ENCODE measurements at places on chromosomes 16 and 17.

GRCh38 chr16:64853551-64853950 is 268.3 kb downstream of the CDH11 start:
- no peak for DNase-seq

DNA sequence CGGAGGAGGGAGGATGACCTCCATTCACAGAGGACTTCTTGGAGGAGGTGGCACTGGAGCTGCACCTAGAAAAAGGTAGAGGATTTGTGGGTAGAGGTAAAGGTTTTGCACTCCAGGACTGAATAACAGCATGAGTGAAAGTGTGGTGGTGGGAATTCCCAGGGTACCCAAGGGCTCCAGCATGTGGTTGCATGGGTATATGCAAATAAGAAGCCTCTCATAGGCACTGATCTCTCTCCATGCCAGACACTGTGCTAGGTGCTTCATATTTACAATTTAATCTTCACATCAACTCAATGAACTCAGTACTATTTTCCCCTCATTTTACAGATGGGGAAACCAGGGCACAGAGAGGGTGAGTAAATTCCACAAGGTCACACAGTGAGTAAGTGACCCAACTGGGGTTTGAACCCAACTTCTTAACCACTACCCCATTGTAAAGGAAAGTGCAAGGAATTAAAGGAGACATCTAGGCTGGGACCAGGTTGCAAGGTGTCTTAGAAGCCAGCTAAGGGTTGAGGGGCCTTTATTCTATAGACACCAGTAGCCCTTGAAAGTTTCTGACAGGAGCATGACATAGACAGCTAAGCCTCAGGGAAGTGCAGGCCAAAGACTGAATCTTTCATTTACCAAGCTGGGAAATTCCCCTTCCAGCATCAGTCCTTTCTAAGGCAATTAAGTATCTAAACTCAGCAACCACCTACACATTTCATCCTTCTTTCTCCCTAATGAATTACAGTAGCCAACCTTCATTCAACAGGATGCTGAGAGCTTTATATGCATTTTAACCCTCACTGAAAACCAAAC is 21.3 kb downstream of the SCNN1B start:
- DNase-seq = no peak

DNA sequence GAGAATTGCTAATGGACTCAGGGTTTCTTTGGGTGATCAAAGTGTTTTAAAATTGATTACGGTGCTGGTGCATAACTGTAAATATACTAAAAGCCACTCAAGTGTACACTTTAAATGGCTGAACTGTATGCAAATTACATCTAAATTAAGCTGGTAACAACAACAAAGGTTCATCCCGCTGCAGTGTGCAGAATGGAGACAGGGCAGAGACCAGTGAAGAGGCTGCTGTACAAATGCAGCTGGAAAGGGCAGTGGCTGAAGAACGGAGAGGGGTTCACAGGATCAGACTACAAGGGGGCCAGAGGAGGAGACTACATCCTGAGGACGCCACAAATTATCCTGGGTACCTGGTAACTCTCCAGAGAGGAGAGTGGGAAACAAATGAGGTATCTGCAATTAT is 9.0 kb upstream of the ITGAE start:
- no peak for DNase-seq

- no peak for DNase-seq
Observed at GRCh38 chr17:61464130-61464842, 12.1 kb downstream of the TBX4 start.

DNA sequence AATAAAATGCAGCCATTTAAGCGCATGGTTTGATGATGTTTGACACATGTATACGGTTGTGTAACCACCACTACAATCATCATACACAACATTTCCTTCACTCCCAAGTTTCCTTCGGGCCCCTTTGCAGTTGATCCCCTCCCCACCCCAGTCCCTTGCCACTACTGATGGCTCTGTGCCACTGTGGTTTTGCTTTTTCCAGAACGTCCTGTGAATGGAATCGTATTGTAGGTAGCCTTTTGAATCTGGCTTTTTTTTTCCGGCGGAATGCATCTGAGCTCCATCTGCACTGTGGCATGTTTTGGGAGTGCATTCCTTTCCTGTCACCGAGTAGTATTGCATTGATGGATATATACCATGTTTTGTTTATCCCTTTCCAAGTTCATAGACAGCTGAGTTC is 15.1 kb upstream of the MAP2K3 start:
- no peak for DNase-seq

DNA sequence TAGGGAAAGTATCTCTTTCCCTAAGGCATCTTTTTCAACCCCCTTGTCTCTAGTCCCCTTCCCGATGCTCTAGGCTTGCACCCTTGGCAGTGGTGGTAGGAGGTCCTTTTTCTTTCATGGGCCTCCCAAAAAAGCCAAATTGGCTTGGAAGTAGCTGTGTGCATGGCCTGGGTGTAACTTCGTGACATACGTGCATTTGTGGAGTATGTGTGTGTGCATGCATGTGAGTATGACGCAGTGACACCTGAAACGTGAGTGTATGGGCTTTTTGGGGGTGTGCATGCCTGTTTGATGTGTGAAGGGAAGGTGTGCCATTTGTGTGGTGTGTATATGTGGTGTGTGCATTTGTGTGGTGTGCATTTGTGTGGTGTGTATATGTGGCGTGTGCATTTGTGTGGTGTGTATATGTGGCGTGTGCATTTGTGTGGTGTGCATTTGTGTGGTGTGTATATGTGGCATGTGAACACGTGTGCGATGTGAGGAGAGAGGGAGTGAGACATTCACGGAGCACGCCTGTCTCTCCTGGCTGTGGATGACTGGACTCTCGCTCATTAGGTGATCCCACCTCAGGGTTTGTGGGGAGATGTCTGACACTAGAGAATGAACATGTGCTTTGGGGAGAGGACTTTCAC is 15.7 kb downstream of the IGFBP4 start:
- no peak for DNase-seq

GRCh38 chr16:14309001-14309886 is 238.1 kb downstream of the MRTFB start:
- DNase-seq = no peak

DNA sequence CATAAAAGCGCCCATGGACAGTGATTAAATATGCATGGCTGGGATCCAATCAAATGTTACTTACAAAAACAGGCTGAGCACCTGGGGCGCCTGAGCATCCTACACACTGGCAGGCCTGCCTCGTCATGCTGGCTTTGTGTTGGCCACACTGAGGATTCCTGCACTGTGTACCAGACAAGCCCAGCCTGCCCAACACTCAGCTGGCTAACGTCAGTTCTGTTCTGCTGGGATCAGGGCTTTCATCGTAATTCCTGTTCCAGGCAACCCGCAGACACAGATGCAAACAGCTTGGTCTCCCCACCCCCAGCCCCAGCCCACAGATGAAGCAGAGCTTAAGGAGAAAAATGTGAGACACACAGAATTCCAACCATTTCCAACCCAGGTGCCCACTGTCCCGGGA is 30.7 kb downstream of the PIMREG start:
- no peak for DNase-seq

DNA sequence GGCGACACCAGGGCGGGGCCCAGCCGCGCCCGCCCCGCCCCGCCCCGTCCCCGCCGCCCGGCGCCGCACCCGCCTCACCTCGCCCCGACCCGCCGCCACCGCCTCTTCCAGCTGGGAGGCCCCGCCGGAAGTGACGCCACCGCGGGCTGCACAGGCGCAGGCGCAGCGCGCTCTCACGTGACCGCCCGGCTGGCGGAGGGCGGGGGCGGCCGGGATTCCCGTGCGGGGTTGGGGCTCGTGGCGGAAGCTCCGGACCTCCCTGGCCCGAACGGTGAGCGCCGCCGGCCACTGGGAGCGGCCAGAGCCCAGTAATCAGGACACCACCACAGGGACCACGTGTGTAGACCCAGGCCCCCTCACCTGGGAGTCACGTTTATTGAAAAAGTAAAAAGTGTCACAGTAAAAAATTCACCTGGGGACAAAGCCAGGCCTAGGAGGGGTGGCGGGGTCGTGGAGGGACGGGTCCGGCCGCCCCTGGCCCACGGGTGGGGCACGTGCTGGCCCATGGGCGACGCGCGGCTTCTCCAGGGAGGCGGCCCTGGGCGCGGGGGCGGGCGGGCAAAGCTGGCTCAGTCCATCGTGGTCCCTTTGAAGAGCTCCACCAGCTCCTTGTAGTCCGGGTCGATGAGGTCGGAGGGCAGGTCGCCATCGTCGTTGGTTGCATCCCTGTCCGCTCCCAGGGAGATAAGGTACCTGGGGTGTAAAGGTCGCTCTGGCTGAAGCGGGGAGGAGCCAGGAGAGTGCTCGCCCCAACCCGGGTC is at the start of gene MCRIP1:
Gene MCRIP1 (minus strand): TSS at position 132 of the 761 bp plus-strand sequence. CDS start 8,785 bp downstream, outside the sequence.
- peak; percentile 95 for DNase-seq

DNA sequence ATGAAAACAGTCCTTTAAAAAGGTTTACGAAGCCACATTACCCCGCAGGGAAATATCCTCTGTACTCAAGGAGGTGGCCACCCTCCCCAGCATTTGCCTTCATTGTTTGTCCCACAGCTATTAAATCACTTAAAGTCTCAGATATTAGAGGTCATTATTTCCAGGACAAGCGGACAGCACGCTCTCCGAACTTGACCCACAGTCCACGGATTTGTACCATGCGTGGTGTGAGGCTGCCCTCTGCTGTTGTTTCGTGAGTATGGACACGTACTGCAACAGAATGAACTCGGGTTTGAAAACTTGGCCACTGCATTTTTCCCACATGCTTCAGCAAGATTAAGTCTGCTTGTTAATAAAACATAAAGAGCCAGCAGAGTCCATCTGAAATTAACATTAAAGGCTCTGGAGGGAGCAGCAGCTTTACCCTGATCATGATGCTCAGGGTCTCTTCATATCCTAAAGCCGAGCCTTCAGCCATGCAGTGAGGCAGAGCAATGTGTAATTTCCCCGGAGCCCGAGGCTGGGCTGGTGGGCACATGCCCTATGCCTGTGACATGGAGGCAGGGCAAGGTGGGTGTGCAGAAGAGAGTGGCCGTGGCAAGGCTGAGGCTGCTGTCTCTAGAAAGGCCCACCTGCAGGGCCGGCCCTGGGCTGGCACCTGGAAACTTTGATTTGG is 19.7 kb downstream of the MEAK7 start:
- DNase-seq = no peak

DNA sequence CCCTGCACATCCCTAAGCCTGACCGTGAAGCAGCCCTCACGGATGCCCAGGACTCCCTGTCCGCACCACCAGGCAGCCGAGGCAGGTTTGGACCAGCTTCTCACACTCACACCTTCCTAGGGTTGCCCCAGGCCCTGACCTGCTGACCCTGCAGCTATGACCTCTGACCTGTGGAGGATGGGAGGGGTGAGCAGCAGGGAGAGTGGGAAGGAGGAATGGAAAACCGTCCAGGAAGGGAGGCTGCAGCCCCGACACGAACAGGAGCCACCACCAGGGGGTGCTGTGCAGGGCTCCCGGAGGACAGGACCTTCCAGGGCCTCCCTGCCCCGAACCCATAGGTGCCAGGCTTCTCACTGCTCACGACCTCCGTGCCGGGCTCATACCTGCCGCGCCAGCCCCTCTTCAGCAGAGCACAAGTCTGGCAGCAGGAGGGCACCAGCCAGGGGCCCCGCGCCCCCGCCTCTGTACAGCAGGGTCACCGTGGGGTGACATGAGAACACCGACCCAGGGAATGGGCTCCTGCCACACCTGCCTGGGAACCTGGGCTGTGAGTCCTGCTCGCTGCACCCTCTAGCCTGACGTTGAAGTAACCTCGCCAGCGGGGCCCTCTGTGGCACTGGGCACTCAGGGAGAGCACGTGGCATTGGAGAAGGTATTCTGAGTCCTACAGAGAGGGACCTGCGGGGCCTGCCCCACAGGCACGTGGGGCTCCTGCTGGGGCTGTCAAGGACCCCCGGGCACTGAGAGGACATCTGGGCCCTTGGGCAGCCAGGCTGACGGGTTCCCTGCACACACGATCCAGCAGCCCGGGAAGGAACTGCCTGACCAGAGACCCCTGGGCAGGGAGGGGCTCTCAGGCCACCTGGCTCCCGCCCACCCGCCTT is 37.6 kb downstream of the CTU2 start:
- peak; percentile 61 for DNase-seq

- no peak for DNase-seq
Observed at GRCh38 chr17:36691606-36692005, 90.2 kb downstream of the MRM1 start.

- no peak for DNase-seq
Observed at GRCh38 chr17:53353919-53354351, 468.8 kb upstream of the KIF2B start.

GRCh38 chr17:79990051-79990592 is 45.5 kb downstream of the TBC1D16 start:
- no peak for DNase-seq

- no peak for DNase-seq
Observed at GRCh38 chr16:84054271-84054670, 11.7 kb upstream of the SLC38A8 start.

DNA sequence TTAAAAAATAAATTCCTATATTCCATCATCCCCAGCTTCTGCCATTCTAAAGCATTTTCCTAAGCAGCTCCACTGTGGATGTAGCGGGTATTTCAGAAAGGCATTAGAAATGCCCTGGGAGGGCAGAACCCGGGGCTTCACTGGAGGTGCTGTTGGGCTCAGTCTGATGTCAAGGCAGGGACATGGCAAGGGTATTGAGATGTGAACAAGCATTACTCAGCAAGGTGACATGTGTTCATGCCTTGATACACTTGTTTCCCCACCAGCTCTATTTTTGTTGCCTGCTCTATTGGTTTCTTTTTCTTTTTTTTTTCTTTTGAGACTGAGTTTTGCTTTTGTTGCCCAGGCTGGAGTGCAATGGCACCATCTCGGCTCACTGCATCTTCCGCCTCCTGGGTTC is 35.7 kb downstream of the ABCC1 start:
- no peak for DNase-seq

DNA sequence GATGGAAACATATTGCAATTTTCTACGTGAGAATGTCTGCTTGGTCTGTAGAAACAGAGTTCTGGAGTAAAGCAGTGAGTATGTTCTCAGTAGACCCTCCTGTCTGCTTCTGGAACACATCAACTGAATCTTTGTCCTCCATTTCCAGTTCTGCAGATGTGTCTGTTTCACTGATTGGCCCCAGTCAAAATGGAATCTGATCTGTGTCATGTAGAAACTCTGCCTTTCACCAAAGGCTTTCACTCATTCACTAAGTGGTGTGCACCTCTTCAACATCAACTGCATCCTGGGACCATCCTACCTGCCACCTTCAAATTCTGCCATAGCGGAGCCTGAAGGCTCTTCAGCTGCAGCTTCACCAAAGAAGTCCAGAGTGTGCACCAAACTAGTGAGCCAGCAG is 2.8 kb upstream of the ZNF267 start:
- DNase-seq = no peak

GRCh38 chr17:76542566-76542971 is 2.7 kb downstream of the PRCD start:
- DNase-seq = no peak

DNA sequence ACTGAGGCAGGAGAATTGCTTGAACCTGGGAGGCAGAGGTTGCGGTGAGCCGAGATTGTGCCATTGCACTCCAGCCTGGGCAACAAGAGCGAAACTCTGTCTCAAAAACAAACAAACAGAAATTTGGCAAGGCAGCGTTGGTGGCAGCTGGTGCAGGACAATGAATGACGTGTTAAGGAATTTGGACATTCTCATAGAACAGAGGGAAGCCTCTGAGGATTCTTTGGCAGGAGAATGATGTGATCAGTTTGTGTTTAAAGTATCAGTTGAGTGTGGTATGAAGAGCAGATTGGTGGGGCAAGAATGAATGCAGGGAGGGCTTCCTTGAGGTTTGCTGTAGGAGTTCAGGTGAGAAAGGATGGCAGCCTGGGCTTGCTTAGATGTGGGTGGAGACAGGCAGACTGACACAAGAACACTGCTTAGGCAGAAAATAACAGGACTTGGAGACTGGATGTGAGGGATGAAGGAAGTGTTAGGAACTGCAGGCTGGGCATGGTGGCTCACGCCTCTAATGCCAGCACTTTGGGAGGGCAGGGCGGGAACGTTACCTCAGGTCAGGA is 4.8 kb downstream of the CYB5D2 start:
- no peak for DNase-seq

Measured in stimulated activated CD8-positive, alpha-beta memory T cell treated with anti-CD3 and anti-CD28 coated beads, Interleukin-7, amount 100 ng/mL, for 4 hours (primary cell).